ENCODE measurements at places on chromosomes 16 and 17. TPM values are rescaled to one million over a fixed set of nuclear protein-coding genes. Genes with fewer than 3 reads are reported as not detected.

Gene CCL8
- not detected for total RNA-seq

Gene GSG1L
- not detected for total RNA-seq

Gene ZSCAN10
- not detected for total RNA-seq

Gene C17orf100
- 0.22 TPM for total RNA-seq

Measured in thoracic aorta endothelial cell (primary cell).